ENCODE measurements at places on chromosomes 12 and 14.

DNA sequence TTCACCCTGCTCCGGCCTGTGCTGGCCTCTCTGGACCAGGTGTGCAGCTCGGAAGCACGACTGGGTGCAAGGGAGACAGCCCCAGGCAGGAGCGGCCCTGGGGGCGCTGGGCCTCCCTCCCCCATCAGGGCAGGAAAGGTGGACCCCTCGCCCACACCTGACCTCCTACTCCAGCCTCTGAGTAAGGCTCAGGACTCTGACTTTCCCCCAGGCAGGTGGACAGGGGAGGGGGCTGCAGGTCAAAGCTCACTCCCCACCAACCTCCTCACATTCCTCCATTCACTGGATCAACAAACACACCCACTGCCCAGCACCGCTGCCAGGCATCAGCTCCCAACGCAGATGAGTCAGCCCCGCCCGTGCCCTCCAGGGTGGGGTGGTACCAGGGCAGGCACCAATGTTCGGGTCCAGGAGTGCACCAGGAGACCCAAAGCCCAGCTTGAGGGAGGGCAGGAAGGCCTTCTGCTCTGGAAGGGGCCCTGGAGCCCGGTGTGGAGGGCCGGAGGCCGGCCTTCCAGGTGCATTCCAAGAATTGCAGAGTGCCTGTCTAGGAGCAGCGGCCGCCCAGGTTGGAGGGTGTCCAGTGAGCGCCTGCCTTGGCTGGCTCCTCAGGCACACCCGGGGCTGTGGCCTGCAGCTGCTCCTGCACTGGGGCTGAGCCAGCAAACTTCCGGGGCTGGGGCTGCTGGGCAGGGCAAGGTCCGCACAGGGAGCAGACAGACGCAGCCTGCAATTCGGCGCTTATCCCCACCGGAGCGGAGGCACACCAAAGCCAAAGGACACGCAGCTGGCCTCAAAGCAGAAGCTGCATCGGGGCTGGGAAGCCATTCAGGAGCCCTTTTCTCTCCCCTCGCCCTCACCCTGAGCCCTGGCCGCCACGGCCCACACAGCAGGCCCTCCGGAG lies 1.6 kb upstream of the INF2 start:
- peak; percentile 19 for DNase-seq

DNA sequence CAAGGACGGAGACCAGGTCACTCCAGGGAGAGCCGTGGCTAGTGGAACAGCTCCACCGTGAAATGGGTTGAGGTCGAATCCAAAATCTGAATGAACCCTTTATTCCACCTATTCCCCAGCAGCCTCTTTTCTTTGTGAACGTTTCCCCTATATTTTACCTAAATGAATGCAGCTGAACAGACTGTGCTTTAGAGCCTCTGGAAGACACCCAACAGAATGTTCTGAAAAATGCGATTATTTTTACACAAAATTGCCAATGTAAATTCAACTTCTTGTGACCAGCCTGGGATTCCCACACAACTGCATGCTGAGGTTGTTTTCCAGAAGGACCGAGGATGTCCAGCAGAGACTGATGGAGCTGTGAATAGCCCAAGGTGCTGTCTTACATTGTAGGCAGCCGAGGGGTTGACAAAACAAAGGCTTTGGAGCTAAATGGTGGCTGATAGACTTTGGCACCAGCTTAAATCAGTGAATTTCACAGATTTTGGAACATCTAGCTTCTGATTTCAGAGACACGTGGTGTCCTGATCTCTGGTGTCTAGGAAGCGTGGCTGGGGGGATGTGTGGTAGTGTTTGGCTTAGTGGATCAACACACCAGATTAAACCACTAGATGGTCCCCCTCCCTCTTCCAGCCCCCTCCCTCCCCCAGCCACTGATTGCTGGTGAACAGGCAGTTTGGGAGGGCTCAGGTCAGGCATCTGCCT lies 150.4 kb downstream of the ZNF664 start:
- DNase-seq: no peak

DNA sequence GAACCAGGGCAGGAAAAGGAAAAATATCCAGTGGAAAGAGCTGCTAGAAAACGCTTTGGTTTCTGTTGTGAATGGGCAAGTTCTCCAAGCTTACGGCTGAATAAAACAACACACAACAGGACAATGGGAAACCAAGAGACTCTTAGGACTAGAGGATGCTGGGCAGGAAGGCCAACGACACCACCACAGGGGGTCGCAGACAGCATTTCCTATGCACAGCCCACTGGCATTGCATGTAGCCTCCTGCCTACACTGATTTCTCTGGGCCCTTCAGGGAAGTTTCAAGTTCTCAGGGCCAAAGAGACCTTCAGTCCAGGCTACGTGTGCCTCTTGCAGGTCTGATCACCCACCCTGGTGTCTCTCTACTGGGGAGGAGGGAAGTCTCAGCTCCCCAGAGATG lies 108.0 kb downstream of the RIMBP2 start:
- no peak for DNase-seq

GRCh38 chr12:68805592-68806120 lies 2.3 kb upstream of the MDM2 start:
- DNase-seq: peak; percentile 51

DNA sequence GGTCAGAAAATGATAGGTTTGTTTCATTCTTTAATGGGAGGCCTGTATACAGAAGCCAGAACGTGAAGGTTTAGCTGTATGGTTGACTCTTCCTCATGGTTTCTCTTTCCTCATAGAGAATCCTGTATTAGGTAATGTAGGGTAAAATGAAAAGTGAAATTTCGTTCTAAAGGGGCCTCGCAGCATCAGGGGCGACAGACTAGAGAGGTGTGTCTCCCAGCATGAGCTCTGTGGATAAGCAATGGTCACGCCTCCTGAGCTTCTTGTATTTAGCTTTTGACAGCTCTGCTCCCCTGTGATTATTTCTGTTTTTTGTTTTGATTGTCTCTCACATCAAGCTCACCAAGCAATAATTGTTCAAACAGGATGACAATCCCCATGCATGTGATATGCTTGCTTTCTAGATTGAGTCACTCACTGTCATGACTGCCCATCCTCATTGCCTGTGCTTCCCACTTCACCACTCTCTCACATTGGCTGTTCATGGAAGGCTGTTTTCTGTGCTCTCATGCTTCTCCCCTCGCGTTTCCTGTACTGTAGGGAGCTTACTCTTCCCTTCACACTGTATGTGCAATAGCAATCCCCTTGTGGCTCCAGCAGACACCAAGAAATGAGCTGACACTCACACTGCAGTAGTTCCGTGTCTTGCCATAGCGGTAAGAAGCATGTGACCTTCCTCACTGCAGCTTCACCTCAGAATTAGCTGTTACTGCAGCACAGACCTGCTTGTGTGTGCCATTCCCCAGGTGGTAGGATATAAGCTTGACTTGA lies 44.0 kb downstream of the RAD52 start:
- DNase-seq: no peak

- DNase-seq: peak; percentile 8
These were observed 136.0 kb downstream of the KSR2 start for GRCh38 chr12:117832459-117833457.
